ENCODE measurements at places on chromosomes 16 and 17. TPM values are rescaled to one million over a fixed set of nuclear protein-coding genes. Genes with fewer than 3 reads are reported as not detected.
A peak's percentile ranks its signal among the peaks of the same experiment; 100 is the strongest.

- no peaks in the 10 kb centered on the region for H3K27me3 ChIP-seq
- peak overlapping the region; percentile 1 for H3K4me3 ChIP-seq
- DNase-seq = no peak
- H3K4me1 ChIP-seq = peaks cover 7% of the 10 kb centered on the region
These were observed 85.7 kb downstream of the NOG start for GRCh38 chr17:56679115-56679776.

Gene TGFB1I1
- polyA plus RNA-seq = 31.7 TPM

Gene CD300LB
- 0.30 TPM for polyA plus RNA-seq

GRCh38 chr16:11788914-11789313 lies 8.1 kb downstream of the ZC3H7A start:
- no peak overlapping the region for H3K4me3 ChIP-seq
- no peaks in the 10 kb centered on the region for H3K27me3 ChIP-seq
- no peak for DNase-seq
- H3K27ac ChIP-seq = no peak overlapping the region
- no peaks in the 10 kb centered on the region for H3K36me3 ChIP-seq

Gene GP1BA
- 0.88 TPM for polyA plus RNA-seq

DNA sequence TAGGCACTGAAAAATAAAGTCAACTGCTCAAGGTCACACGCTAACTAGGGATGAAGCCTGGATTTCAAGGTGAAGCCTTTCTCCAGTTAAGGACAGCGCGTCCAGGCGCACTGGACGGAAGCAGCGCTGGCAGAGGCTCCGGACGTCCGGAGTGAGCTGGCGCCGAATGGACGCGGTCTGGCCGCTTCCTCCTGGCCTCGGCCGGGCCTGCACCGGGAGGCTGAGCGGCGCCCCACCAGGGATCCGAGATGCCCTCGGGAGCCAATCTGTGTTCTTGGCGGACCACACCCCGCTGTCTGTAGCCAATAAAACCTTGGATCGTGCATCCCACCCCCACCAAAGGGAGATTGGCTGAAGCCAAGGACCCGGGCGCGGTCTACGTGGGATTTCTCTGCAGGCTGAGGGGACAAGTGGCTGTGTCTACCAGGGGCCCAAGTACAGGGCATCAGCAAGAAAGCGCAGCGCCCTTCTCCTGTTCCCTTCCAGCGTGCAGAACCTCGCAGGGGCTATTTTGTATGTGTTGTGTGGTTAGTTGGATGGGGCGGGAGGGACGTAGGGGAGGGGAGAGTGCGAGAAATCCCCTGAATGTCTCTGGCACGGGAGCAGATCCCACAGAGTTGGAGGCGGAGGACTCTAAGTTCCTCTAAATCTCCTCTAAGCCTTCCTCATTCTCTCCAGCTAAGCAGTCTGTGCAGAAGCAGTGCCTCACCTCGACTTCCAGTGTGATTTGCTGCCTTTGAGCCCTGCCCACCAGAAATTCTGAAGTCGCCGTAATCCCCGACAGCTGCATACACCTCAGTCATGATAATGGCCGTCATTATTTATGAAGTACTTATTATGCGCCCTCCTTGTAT lies 2.5 kb upstream of the AKAP10 start:
- peak; percentile 50 for DNase-seq
- peak overlapping the region; percentile 31 for H3K27ac ChIP-seq
- H3K36me3 ChIP-seq = no peaks in the 10 kb centered on the region
- peak overlapping the region; percentile 43 for H3K4me3 ChIP-seq
- peaks cover 18% of the 10 kb centered on the region for H3K4me1 ChIP-seq
- no peaks in the 10 kb centered on the region for H3K27me3 ChIP-seq

GRCh38 chr17:79549141-79549915 lies 61.5 kb downstream of the RBFOX3 start:
- H3K27ac ChIP-seq = no peak overlapping the region
- no peaks in the 10 kb centered on the region for H3K36me3 ChIP-seq

GRCh38 chr16:67431775-67432505 lies 1.0 kb downstream of the HSD11B2 start:
- no peaks in the 10 kb centered on the region for H3K36me3 ChIP-seq
- peaks cover 27% of the 10 kb centered on the region for H3K4me1 ChIP-seq
- H3K27ac ChIP-seq = no peak overlapping the region
- DNase-seq = no peak
- no peak overlapping the region for H3K4me3 ChIP-seq

Gene FOXO3B
- polyA plus RNA-seq = 3.4 TPM

DNA sequence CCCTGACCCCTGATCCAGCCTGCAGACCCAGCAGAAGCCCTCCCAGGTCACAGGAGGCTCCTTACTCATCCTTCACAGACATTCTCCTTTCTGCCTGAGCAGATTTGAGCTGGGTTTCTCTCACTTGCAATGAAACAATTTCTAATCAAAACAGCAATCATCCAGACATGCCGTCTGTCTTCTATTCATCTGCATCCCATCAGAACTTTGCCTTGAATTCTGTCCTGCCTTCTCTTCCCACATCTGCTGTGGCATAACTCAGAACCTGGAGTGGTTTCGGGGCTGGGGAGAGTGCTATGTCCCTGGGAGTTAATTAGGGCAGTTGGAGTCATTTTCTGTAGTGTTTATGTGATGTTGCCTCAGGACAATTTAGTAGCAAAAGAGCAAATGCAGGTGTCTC lies 278.6 kb downstream of the CBLN1 start:
- H3K4me1 ChIP-seq = no peaks in the 10 kb centered on the region
- H3K36me3 ChIP-seq = no peaks in the 10 kb centered on the region
- no peaks in the 10 kb centered on the region for H3K27me3 ChIP-seq
- no peak overlapping the region for H3K27ac ChIP-seq
- no peak overlapping the region for H3K4me3 ChIP-seq

GRCh38 chr16:50323335-50324011 lies 45.3 kb downstream of the BRD7 start:
- no peaks in the 10 kb centered on the region for H3K4me1 ChIP-seq
- no peak for DNase-seq
- H3K4me3 ChIP-seq = no peak overlapping the region
- no peak overlapping the region for H3K27ac ChIP-seq

Gene NTN1
- polyA plus RNA-seq = 4.8 TPM

Gene HCRT
- not detected for polyA plus RNA-seq

All from testis (tissue), 5 donors.